T-helper 2 cell (primary cell): ENCODE measurements at places on chromosomes 6 and 20.

DNA sequence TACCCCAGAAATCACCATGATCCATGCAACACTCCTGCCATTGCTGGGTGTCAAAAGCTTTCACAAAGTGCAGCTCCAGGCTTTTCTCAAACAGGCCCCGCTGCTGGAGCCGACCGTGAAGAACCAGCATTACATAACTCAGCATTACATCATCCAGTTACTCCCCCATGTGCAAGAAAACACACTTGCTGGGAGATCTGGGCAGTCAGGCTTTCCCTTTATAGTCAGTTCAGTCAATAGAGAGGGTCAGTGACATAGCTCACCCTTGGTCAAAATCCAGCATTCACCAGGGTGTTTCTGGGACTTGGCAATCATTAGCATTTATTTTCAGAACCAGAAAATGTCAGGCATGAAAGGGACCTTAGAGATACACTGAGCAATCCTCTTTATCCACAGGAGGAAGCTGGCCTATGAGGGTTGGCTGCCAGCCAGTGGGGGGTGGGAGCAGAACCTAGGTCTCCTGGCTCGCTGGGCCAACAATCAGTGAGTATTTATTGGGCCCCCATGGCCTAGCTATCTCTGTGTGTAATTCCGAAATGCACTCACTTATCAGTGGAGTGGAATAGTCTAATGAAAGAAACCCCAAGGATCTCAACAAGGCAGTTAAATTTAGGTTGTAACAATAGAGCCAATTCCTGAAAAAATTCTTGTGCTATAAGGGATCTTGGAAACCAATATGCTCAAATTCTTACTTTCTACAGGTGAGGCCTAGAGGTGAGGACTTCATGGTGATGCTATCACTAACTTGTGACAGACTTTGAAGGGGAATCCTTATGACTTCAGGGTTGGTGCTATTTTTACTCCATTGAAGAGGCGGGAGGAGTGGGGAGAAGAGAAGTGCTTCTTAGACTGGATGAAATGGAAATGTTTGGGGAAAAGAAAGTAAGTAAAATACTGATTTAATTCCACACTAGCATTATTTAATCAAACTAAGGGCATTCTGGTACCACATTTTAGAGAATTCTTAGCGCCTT lies 54.6 kb downstream of the LYRM4 start:
- no peak for DNase-seq

- DNase-seq: no peak
These were observed 197.3 kb upstream of the PROKR2 start for GRCh38 chr20:5513975-5514516.

- no peak for DNase-seq
These were observed 38.9 kb upstream of the MAFB start for GRCh38 chr20:40727960-40728359.

DNA sequence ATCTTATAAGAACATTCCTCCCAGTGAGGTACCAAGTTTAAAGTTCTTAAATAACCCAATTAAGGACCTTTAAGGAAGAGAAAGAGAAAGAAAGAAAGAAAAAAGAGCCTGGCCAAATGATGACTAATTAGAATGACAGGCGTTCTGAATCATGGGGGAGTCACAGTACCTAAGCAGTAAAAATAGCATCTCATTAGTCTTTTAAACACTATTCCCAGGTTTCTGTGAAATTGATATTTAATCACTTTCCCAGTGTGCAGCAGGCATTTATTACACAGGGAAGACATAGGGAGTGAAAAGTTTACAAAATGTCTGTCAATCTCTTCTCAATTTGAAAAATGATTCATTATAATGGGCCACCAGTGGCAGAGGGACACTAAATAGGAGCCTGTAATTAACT lies 251.4 kb upstream of the MANEA start:
- no peak for DNase-seq

DNA sequence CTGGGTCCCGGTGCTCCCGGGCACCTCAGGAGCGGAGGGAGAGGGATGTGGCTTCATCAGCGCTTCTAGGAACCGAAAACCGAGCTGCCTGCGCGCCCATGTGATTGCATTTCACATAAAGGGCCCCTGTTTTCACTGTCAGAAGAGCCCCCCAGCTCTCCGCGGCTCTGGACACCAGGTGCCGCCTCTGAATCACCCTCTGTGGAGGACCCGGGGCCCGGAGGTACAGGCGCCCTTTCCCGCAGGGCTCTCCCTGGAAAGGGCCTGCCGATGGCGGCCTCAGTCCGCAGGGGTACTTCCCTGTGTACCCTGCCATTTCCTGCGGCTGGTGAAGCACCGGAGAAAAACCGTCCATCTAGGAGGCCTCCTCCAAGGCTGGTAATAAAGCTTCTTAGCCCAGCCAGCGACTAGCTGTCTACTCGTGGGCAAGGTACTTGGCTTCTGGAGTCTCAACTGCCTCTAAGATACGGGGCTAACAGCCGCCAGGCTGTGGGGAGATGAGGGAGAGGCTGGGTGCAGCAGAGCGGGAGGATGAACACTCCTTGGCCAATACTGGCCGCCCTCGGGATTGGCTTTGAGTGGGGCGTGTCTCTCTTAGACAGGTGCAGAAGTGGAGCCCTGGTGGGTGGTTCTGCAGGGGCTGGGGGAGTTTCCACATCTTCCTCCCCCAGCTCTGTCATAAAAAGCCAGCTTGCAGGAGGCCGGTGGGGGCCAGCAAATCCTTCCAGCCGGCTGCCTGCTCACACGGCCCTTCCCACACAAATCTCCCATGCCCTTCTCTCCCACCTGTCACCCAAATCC lies 1.6 kb downstream of the PPP1R16B start:
- peak; percentile 40 for DNase-seq

DNA sequence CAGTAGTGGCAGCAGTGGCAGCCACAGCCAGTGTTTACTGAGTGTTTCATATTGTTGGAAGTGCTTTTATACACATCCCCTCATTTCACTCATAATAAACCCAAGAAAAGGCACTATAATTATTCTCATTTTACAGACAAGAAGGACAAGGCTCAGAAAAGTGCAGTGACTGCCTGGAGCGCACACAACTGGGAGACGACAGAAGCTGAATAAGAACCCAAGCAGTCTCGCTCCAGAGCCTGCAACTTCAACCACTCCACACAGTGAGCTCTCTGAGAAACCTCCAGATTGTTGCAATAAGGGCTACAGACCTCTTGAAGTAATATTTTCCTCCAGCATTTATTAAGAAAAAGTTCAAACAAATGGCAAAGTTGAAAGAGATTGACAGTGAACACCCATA lies 76.9 kb downstream of the PLCG1 start:
- no peak for DNase-seq

DNA sequence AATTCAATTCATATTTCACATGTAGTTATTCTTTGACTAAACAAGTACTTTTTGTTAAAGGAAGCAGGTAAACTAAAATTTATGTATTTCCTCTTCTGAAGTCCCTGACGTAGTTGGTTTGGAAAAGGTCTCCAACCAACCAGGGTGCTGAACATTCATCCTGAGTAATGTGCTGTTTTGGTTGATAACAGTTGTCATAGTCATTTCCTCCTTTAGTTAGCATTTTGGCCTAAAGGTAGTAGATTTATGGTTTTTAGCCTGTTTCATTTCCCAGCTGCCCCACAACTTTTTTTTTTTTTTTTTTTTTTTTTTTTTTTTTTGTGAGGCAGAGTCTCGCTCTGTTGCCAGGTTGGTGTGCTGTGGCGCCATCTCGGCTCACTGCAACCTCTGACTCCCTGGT lies 382.8 kb upstream of the FLRT3 start:
- no peak for DNase-seq

- DNase-seq: no peak
These were observed 148.0 kb downstream of the LRFN2 start for GRCh38 chr6:40439026-40439800.

DNA sequence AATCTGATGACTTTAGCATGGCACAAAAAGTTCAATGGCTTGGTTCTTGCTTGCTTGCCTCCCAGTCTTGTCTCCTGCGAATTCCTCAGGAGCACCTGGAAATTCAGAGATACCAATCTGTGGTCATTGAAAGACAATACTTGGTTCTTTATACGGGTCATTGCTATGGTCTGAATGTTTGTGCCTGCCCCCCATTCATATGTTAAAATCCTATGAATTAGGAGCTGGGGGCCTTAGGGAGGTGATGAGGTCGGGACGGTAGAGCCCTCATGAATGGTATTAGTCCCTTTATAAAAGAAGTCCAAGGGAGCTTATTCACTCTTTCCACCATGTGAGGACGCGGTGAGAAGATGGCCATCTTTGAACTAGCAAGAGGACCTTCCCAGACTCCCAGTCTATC lies 721.8 kb downstream of the UTRN start:
- no peak for DNase-seq

- DNase-seq: no peak
These were observed 36.8 kb upstream of the SAMD3 start for GRCh38 chr6:130259557-130259956.

DNA sequence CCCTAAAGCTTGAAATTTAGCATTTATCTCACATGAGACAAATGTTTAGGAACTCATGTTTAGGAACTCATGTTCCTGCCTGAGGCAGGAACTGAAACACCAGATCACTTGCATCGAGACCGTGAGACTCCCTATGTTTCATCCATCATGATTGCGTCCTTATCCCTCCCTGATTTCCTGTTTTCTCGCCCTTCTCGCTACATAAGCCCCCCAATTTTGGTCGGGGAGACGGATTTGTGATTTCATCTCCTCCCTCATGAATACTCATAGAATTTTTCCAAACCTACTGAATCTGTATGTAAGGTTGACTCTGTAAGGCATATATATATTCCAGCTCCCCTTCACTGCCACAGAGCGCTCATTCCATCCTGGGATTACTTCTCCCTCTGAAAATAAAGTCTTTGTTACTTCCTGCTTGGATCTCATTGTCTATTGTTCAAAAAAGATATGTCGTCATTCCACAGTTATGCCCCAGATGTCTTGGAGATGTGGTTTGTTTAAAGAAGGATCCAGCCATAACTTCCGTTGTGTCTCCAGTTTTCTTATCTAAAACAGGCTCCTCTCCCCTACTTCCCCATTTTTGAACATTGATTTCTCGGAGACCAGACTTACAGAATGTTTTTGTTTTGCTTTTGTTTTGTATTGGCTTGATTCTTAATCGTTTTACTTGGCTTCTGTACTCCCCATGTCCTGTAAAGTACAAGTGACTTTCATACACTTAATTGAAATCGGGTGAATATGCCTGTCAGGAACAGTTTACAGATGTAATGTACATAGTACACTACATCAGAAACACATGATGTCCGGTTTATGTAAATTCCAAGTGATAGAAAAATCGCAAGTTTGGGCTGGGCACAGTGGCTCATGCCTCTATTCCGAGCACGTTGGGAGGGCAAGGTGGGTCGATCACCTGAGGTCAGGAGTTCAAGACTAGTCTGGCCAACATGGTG lies 118.7 kb downstream of the HFE start:
- no peak for DNase-seq

DNA sequence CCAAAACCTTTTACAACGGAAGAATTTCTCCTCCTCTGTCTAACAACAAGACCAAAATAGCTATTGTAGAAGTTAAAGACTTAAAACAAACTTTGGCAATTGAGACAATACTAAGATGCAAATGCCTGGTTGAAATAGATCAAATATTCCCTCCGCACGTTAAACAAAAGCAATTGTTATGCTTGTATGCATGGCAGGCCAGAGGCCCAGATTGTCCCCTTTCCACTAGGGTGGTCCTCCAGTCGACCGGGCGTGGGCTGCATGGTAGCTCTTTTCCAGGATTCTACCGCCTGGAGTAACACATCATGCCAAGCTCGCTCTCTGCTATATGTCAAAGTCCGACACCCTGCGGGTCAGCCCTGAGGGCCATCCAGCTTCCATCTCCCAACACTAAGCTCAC lies 234.7 kb downstream of the RNGTT start:
- DNase-seq: no peak

DNA sequence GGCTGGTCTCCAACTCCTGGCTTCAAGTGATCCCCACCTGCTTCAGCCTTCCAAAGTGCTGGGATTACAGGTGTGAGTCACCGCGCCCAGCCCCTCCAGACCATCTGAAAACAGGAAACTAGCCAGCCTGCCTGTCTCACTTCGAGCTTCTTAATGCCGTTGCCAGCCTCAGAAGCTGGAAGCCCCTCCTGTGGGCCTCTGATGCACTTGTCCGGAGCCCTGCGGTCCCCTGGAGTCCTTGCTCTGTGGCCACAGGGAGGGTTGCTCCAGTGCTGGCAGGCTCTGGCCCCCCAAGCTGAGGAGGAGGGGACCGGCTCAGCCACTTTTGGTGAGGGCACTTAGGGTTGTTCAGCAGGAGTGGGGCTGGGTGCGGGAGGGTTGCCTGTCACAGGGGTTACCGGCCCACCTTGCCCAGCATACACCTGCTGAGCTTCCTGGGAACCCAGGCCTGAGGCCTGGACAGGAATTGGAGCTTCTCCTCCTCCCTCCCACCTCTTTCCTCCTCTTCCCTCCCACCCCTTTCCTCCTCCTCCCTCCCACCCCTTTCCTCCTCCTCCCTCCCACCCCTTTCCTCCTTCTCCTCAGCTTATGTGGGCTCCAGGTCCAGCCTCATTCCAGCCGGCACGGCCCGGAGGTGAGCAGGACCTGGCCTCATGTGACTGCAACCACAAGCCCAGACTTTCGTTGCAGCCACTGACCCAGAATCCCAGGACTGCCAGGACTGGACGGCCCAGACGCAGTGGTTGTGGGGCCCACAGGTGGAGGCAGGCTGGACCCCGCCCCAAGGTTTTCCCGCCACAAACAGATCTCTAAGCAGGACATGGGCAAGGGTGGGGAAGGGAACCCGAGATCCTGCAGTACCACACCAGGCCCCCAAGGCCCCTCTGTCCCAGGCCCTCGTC lies 9.4 kb upstream of the BIRC7 start:
- no peak for DNase-seq

DNA sequence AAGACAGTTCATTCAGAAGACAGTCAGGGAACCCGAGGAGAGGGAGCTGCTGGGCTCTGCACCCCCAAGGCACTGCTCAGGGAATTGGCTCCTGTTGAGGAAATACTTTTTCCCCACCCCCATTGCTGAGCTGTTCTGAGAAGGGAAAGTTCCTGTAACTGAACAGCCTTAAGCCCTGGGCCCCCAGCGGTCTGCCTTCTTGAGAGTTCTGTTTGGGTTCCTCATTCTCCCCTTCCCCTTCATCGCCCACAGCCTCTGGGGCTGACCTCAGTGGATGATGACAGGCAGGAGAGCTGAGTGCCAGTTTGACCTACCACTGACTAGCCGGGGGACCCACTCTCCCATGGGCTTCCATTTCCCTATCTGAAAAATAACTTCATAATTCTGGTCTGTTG lies 10.7 kb downstream of the HCK start:
- DNase-seq: no peak

DNA sequence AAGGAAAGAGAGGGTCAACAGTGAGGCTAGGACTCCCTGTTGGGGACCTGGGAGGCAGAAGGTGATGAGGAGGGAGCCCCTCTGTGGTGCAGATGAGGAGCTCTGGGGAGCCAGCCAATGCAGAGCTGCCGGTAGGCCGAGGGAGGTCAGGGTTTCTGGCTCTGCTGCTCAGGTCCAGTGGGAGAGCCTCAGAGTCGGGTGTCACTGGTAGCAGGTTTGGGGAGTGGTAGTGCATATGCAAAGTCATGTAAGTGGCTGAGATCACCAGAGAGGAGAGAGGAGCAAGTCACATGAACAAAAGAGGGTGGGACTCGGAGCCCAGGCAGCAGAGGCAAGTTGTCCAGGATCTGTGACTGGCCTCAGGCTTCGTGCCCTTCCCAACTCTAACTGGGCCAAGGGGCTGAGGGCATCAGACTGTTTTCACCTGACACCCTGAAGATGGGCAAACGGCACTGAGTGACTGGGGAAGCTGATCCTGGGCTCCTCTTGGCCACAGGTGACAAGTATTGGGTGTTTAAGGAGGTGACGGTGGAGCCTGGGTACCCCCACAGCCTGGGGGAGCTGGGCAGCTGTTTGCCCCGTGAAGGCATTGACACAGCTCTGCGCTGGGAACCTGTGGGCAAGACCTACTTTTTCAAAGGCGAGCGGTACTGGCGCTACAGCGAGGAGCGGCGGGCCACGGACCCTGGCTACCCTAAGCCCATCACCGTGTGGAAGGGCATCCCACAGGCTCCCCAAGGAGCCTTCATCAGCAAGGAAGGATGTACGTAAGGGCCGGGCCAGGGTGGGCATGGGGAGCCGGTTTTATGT lies 6.6 kb downstream of the MMP24OS start:
- DNase-seq: no peak
